Endothelial cell of umbilical vein (primary cell): ENCODE measurements at places on chromosomes 12 and 14. TPM values are rescaled to one million over a fixed set of nuclear protein-coding genes. Genes with fewer than 3 reads are reported as not detected.

Gene DBX2
- total RNA-seq = not detected in 2 replicates

Gene BICDL1
- not detected in 2 replicates for total RNA-seq

Gene KCNK10
- not detected in 2 replicates for total RNA-seq

Gene ADCY4
- 84.0 and 87.0 TPM in 2 replicates for total RNA-seq

Gene TOMM20L
- total RNA-seq = not detected in 2 replicates

DNA sequence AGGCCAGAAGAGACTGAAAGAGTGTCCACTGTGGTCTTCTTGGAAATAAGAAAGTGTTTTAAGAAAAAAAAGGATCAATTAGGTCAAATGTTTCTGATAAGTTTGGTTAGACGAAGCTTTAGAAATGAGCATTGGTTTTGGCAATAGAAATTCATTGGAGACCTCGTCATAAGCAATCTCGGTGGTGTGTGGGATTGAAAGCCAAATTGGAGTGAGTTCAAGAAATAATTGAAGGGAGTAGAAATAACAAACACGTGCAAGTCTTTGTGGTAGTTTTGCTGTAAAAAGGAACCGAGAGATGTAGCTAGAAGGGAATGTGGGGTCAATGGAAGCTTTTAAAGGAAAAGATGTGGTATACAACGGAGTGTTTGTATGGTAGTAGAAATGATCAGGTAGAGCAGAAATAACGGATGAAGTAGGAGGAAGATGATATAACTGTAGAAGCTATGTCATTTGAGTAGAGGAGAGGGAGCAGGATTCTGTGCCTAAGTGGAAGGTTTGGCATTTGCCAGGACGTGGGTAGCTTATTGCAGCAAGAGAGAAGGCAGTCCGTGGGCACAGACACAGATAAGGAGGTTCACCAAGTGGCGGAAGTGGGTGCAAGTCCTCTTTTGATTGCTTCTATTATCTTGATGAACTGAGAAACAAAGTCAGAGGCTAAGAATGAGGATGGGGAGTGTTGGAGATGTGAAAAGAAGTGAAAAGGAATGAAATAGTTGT lies 146.2 kb downstream of the DACT1 start:
- DNase-seq = no peak

- DNase-seq = peak; percentile 45
These were observed at the start of gene GPR135 for GRCh38 chr14:59465316-59466135. TSS of gene GPR135 (minus strand) at chr14:59465380. CDS start at chr14:59465226, 154 bp downstream.

GRCh38 chr14:28776482-28777266 lies 10.1 kb downstream of the FOXG1 start:
- DNase-seq = no peak

DNA sequence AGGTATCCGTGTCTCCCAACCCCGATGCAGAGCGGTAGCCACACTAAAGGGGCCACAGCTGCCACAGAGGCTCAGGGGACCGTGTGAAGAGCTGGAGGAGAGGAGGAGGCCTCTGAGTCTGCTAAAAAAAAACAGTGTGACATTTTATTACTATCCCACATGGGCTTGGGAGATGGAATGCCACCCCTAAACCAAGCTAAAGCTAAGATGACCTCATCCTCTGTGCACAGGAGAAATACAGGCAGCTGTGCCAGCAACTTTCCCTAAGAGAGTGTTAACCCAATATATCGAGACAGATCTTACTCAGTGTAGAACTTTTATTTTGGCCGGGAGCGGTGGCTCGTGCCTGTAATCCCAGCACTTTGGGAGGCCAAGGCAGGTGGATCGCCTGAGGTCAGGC lies 18.0 kb downstream of the BCL2L14 start:
- DNase-seq = no peak

DNA sequence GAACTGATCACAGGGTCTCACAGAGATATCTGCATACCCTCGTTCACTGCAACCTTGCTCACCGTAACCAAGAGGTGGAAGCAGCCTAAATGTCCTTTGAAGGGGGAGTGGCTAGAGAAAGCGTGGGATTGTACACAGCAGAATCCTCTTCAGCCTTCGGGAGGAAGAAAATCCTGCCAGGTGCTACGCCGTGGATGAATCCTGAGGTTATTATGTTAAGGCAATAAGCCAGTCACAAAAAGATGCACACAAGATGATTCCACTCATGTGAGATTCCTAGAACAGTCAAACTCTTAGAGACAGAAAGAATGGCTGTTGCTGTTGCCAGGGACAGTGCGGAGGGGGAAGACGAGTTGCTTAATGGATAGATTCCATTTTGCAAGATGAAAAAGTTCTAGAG lies 39.6 kb upstream of the SFSWAP start:
- no peak for DNase-seq

GRCh38 chr14:93712079-93712837 lies 76.0 kb downstream of the PRIMA1 start:
- DNase-seq = no peak

DNA sequence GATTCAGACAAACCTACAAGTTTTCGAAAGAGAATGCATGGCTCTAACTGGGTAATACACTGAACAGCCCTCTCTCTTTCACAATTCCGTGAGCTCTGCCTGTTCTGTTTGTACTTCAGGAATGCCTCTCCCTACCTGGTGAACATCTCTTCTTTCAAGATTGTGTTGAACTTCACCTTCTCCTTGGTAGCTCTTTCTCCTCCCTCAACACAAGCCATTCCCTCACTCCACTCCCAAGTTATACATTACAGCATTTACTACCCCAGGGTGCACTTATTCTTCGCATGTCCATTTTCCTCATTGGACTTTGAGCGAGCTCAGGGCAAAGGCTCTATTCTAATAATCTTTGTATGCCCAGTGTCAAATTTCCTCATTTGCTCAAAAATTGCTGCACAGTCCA lies 28.3 kb downstream of the NRDE2 start:
- DNase-seq = no peak

DNA sequence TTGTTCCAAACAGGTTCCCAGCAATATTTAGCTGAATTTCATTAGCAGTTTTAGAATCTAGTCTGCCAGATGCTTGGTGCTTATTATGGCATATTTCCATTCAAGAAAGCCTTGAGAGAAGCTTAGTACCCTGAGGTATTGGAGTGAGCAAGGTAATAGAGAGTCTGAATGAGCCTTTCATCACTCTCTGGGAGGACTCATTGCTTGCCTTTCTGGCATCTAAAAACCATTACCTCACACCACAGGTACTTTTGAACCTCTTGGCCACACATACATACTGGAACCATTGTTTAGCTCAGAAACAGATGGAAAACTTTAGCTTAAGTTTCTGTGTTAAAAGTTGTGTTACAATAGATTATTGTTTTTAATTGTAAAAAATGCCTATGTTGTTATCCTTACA lies 27.4 kb upstream of the KCNH3 start:
- no peak for DNase-seq

- no peak for DNase-seq
These were observed 933.8 kb downstream of the TMEM121 start for GRCh38 chr14:106459971-106460730.

- no peak for DNase-seq
These were observed 73.2 kb downstream of the TSPAN11 start for GRCh38 chr12:30999723-31000122.

DNA sequence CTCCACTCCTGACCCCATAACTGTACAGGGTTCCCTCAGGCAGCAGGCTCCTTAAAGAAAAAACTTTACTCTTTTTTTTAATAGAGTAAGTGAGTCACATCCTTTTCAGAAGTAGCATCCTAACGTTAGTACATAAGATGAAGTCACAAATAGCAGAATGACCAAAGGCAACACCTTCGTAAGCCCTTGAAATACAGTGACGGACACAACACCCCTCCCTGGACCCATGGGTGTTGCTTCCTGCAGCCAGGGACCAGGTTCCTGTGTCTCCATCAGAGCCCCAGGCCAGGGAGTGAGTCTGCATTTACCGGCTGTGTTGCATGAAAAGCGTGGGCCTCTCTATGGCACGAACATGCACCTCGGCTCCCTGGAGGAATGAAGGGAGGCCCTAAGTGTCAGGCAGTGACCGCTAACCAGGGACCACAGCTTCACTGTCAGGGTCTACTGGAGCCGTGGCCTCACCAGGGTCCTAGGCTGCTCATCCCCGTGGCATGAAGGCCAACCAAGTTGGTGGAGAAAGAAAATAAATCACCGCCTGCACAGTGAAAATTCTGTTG lies 340.0 kb upstream of the SFSWAP start:
- DNase-seq = no peak

DNA sequence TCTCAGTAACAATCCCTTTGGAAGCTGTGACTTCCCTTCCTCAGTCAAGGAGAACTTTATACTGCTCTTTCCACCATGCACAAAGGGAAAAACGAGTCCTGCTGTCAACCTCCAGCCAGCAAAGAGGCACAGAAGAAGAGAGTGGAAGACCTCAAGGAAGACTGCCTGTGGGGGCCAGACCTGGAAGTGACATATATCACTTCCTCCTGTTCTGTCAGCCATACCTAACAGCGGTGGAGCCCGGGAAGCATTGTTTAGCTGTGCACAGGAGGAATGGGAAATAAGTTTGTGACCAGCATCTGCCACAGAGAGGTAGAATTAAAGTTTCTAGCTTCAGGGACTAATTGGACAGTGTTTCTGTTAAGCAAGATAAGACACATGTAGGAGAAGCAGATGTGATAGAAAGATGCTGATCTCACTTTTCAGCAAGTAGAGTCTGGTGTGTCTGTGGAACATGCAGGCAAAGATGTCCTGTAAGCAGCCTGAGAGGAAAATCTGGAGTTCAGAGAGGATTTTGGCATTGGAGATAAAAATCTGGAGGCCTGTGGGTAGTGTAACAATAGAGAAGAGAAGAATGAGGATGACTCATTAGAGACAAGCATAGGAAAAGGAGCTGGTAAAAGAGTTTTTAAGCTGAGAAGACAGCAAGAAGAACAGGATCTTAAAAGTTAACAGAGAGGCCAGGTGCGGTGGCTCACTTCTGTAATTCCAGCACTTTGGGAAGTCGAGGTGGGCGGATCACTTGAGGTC lies 141.6 kb upstream of the CPSF6 start:
- DNase-seq = peak; percentile 52

DNA sequence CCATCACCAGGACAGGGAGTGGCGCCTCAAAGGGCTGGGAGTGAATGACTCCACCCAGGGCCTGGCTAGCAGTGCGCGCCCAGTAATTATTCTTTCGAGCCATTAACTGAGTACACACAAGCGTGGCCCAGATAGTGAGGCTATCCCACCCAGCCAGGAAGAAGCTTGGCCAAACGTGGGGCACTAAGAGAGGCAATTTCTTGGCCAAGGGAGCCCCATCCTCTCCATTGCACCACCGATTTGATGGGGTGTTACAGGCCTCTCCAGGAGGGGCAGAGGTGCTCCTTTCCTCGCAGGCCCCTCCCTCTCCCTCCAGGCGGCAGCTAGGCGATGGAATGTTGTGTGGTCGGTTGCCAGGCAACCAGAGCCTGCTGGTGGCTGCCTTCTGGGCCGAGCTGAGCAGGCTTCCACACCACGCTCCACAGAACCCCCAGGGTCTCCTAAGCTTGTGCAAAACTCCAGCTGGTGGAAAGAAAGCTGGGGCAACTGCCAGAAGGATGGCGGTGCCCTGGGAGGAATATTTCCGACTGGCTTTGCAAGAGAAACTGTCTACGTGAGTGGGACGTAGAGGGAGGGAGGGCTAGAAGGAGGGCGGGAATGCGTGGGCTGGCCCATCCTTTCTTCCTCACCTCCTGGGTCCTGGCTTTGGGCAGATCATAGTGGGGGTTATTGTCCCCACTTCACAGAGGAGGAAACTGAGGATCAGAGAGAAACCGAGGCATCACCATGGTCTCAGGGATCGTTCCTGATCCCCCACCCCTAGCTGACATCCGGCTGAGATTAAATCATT lies at the start of gene CFAP73:
TSS of gene CFAP73 (plus strand) at position 364 of the 790 bp plus-strand sequence. CDS start at position 498, 134 bp downstream.
- DNase-seq = peak; percentile 33

DNA sequence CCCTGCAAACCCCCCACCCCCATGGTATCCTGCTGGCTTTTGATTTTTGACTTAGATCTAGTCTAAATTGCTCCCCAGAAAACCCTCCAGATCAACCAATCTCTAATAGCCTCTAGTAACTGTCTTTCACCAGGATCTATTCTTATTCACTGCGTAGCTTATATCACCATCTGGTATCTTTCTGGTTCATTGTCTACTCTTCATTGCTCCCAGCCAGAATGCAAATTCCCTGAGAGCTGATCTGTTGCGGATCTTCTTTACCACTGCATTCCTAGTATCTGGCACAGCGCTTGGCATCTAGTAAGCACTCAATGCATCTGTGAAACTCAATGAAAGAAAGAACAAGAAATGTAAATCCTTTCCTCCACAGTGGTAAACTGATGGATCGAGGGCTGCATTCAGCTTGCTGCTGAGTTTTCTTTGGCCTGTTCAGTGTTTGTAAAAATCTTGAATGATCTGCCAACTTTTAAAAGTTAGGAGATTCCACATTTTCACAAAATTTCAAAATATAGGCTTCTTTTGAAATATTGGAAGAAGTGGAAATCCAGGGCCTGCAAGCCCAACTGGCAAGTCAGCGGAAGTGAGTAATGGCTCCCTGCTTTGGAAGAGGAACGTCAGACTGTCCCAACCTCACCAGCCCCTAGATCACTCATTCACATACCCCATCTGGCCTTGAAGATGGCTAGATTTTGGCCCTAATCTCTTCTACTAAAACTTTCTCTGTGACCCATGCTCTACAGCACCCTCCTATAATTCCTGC lies 274.2 kb downstream of the SSPN start:
- no peak for DNase-seq

DNA sequence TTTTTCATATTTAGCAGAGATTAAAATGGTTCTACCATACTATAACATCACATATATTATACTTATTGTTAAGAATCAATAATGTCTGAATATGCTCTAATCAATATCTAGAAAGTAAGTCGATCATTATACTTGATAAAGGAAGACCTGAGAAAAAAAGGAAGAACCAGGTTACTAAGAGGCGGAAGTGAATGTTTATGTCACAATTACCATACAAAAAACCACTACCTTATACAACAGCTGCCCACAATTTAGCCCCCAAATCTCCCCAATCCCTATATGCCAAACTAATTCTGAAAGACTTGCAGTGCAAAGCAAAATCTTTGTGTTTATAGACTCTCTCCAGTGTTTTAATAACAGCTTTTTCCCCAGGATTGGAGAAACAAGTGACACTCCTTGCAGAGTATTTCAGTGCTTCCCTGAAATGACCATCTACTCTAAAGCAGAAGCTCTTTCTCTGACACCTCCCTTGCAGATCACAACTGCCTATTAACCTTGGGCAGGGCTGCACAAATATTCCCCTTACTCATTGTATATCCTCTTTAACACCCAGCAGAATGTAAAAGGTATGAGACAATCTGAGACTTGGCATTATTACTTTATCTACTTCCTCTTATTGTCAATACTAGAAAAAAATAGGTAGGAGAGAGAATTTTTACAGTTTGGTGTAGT lies 12.7 kb upstream of the SLC2A3 start:
- peak; percentile 3 for DNase-seq

- no peak for DNase-seq
These were observed 24.1 kb downstream of the PLEKHG7 start for GRCh38 chr12:92726850-92727249.

- no peak for DNase-seq
These were observed 191.2 kb upstream of the SSTR1 start for GRCh38 chr14:38016497-38016896.
